ENCODE measurements at places on chromosomes 7 and 10.
A peak's percentile ranks its signal among the peaks of the same experiment; 100 is the strongest.

DNA sequence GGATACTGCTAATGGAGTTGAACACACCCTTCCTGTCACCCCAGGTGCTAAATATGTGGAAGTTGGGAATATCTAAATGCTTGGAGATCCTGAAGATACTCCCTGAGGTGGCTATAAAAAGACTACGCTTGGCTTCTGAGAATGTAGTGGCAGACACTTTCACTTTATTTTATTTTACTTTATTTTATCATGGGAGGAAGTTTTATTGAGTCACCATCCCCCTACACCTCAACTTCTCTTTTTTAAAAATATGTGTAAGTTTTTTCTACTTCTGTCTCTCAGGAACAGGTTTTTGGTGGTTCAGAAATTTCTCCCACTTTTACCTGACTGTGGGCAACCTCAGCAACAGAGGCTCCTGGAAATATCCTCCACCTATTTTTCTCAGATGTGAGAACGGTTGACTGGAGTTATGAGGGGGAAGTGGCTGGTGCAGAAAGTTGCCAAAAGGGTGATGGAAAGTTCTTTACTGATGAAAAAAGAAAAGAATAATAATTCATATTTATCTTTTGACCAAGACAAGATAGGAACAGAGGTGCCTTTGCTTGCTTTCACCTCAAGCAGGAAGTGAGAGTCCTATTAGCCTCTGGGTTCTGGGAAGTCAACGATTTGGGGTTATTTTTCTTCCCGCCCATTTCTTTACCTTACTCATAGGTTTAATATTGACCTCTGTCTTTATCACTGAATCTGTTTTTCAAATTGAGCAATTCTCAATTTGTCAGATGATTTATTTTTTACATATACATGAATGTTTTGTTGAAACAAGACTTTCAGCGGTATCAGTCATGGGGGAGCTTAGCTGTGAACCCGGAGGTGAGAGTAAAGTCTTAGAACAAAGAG is 103.6 kb downstream of the AHR start:
- DNase-seq: no peak

GRCh38 chr7:111050875-111051416 is 40.0 kb upstream of the LRRN3 start:
- no peak for DNase-seq

DNA sequence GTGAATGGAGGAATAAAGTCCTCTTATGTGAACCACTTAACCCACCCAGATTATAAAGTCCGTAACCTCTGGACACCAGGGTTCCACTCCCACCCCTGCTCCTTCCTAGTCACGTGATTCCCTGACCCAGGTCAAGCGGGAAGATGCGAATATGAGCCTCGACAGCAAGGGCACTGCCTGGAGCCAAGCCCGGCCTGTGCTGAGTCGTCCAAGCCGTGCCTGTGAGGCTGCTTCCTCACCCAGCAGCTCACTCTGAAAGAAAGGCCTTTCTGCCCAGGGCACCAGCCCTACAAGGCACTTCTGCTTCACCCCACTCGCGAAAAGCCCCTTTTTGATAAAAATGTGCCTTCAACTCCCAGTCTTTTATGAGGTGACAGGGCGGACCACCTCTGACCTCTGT is 85.8 kb downstream of the CYTH3 start:
- no peak for DNase-seq

DNA sequence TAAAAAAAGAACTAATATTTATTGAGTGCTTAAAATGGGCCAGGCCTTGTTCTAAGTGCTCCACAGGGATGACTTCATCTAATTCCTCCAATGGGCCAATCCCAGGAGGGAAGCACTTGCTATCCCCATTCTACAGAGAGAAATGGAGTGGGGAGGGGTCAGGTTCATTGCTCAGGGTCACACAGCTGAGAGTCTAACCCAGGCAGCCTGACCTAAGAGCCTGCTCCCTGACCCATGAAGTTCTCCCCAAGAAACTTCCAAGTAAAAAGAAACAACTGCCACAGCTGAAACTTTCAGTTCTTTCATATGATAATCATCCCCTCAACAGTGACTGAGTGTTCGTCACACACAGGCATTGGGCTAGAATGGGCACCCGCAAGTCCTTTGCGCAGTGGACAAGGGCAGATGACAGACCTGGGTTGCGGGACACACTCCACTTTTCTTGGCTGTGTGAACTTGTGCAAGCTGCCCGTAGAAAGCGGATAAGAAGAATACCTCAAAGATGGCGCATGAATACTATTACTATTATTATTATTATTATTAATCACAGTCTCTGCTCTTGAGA is 39.7 kb downstream of the BEND7 start:
- DNase-seq: no peak

GRCh38 chr7:84161398-84161797 is 33.2 kb downstream of the SEMA3A start:
- no peak for DNase-seq

DNA sequence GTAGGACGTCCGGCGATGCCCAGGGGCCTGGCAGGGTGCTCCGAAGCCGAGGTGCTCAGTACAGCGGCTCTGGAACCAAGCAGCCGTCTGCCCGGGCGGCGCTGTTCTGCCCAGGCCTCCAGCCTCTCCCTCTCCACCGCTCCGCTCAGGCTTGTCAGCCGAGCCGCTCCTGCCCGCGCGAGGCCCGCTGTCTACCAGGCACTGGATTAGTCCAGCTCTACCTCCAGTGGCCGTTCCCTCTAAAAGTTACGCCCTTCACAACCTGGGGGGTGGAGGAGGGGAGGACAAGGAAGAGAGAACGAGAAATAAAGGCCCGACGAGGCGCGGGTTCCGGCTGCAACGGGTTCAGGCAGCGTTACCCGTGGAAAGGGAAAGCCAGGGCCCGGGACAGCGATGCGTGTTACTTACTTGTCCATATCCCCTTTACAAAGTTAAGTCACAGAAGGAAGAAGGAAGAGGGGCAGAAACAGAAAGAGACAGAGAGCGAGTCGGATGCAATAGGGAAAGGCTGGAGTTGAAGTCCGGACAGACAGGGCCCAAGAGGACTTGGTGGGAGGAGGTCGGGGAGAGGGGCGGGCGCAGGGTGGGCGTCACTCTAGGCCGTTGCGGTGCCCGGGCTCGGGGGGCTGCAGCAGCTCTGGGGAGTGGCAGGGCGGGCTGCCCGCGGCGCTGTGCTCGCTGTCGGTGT is 2.8 kb downstream of the SP8 start:
- no peak for DNase-seq

DNA sequence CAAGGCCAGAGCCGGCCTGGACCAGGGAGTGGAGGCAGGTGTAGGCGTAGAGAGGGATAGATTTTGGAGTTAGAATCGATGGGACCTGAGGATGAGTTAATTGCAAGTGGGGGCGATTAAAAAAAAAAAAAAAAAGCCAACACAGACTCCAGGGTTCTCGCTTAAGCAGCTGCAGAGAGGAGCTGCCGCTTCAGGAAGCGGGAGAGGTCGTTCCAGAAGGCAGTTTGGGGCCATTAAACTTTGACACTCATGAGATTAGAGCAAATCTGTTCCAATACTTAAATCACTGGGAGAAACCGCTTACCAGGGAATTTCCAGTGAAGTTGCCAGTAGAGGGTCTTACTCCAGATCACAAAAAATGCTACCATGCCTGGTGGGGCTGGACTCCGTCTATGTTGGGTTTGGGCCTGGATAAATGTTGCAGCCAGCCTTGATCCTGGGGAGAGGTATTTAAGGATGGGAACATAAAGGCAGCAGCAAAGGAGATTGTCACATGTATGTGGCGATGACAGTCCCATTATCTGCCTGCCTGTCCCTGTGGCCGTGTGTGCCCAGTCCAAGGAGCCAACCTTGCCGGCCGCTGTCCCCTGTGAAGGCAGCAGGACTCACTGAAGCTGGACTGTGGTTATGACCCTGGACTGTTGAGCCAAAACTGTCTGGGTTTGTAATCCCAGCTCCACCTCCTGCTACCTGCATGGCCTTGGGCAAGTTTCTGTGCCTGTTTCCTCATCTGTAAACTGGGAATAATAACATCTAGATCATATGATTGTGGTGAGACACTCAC is 23.9 kb upstream of the GRID1 start:
- no peak for DNase-seq

DNA sequence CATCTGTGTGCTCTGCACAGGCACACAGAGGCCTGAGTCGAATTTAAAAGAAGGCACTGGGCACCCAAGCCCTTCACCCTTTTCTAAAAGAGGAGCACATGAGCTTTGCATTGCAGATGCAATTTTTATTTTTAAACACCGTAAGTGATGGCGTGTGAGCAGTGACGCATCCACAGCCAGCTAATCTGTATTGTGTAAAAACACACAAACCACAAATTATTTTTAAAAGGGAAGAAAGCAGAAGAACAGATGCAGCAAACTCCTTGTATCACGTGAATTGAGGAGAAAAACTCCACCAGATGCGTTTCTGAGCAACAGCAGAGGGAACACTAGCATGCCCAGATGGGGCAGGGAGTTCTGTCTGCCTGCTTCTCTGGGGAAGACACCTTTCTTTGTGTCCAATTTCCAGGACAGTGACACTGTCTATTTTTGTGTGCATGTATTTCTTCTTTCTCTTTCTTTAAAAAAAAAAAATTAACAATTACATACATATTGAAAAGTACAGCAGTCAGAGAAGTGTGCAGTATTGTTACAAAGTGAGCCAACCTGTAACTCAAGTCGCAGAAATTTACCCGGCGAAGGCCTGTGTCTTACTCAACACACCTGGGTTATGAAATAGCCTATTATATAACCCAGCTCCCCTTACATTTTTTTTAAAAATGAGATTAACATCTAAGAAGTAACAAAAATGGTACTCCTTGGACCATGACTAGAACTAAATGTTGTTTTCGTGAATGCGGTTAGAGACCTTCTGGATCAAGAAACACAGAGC is 39.2 kb downstream of the EEPD1 start:
- no peak for DNase-seq

DNA sequence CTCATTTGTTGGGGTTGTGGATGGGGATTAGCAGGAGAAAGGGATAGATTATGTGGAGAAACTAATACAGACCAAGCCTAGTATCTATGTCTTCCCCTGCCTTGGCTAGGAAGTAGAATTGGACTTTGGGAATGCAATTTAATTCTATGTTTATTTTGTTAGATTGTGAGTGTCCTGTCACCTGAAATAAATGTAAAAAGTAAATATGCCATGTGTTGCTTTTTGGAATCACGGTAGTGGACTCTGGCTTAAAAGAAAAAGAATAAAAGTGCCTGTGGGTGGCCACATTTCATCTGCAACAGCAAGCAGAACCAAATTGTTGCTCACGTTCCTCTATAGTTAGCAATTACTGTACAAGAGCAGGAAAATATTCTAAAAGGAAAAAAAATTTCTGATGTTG is 42.3 kb downstream of the TET1 start:
- no peak for DNase-seq

GRCh38 chr10:110389255-110389654 is 84.5 kb upstream of the SMNDC1 start:
- no peak for DNase-seq

- DNase-seq: no peak
These were observed 205.0 kb downstream of the BBS9 start for GRCh38 chr7:33334349-33334748.

GRCh38 chr7:55181762-55182161 is 162.9 kb downstream of the EGFR start:
- DNase-seq: no peak

DNA sequence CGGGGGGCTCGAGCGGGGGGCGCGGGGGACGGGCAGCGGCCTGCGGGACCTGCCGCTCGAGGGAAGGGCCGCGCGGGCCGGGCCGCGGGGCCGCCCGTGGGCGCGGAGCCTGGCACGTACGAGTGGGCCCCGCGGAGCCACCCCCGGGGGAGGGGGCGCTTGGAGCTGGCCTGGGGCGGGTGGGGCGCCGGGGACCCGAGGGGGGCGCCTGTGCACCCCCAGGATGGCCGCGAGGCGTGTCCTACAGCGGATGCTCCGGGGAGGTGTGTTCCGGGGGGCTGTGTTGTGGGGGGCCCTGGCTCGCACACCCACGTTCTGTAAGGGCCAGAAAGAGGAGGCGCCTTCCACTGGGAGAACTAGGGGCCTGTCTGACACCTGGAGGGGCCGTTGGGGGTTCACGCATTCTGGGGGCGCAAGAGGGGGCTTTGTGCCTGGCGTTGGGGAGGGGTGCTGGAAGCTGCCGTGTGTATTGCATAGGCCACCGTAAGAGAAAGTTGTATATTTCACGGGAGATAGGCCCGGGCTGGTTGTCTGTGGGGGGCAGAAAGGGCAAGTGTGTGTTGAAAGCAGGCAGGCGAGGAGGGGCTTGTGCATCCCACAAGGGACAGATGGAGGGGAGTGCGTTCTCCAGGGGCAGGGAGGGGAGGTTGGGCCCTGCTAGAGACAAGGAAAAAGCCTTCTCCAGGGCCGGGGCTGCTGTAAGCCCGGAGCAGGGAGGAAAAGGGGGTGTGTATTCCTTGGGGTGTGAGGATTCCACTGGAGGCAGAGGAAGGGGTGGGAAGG is 663 bp downstream of the VPS37D start:
- DNase-seq: no peak

GRCh38 chr7:51249991-51250390 is 66.6 kb downstream of the COBL start:
- no peak for DNase-seq

- DNase-seq: peak; percentile 56
These were observed 860 bp downstream of the ZEB1 start for GRCh38 chr10:31319602-31320549.

- no peak for DNase-seq
These were observed 52.6 kb downstream of the SRI start for GRCh38 chr7:88167223-88167622.

DNA sequence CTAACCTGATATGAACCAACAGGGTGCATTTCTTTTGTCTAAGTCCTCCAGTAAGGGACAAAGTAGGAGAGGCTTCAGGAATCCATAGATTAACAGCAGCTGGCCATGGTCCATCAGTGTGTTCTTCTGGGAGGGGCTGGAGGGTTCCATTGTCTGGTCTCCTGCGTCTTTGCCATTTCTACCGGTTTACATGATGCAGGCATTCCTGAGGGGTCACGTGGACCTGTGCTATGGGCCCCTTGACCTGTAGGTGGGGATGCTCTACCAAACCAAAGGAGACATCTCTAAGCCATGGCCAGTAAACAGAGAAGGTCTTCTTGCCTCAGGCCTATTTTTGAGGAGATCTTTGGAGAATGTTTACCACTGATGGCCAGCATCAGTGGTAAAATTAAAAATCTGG is 28.7 kb upstream of the HABP2 start:
- no peak for DNase-seq

DNA sequence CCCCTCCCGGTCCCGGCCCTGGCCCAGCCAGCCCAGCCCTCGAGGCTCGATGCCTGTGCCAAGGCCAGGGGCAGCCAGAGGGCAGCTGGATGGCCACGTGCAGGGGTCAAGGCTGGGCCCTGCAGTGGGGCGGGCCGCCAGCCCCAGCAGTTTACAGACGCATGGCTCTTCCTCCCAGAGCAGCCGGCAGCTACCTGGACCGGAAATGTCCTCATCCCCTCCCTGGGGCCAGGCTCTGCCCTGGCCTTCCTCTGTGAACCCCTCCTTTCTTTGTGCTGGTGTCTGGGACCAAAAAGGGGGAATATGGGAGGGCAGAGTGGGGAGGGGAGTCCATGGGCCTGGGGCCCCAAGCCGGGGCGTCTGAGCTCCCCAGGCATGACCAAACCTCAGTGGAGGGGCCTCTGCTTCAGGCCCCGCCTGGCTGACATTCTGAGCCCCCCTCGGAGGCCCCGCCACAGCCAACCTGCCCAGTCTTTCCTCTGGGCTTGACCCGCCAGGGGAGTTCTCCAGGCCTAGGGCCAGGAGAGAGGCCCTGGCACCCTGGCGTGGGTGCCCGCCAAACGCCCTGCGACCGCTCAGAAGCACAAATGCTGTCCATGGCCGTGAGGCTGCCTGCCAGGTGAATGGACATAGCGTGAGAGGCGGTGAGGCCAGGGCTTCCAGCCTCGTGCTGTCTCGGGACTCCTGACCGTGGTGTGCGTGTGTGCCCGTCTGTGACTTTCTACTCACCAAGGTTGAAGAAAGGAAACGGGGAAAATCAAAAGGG is 24.7 kb upstream of the AMZ1 start:
- DNase-seq: no peak

GRCh38 chr7:137343281-137343841 is at the start of gene PTN:
TSS of gene PTN (minus strand) at chr7:137343733. CDS start at chr7:137254973, 88,760 bp downstream.
- DNase-seq: no peak

All from stimulated activated CD4-positive, alpha-beta T cell treated with anti-CD3 and anti-CD28 coated beads, Interleukin-4, amount 100 ng/mL, for 4 hours (primary cell).